ENCODE measurements at places on chromosomes 2 and 18. TPM values are rescaled to one million over a fixed set of nuclear protein-coding genes. Genes with fewer than 3 reads are reported as not detected.

GRCh38 chr2:151928380-151928779 lies 100.2 kb upstream of the ARL5A start:
- DNase-seq, result no peak
- H3K27me3 ChIP-seq, result peaks cover 8% of the 10 kb centered on the region
- H3K4me3 ChIP-seq, result no peak overlapping the region
- no peak overlapping the region for H3K27ac ChIP-seq
- H3K36me3 ChIP-seq, result no peaks in the 10 kb centered on the region

DNA sequence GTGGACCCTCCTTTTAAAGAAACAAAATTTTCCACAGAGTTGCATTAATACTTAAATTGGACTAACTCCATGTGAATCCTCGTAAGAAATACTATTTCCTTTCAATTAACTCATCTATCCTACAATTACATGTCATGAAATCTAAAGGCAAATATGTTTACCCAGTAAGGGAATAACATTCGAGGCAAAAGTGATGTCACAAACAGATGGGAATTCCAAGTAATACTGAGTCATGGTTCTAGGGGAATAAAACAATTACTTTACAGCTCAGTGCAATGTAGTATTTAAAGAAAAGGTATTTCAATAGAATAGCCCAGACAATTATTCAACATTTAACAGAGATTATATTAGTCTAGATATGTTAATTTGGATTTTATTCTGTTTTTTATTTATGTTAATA lies 205.8 kb downstream of the ZNF385B start:
- no peak for DNase-seq
- no peaks in the 10 kb centered on the region for H3K36me3 ChIP-seq
- no peak overlapping the region for H3K4me3 ChIP-seq
- H3K4me1 ChIP-seq, result no peaks in the 10 kb centered on the region

GRCh38 chr2:18065249-18065648 lies 186.8 kb downstream of the KCNS3 start:
- no peak overlapping the region for H3K27ac ChIP-seq
- H3K4me1 ChIP-seq, result no peaks in the 10 kb centered on the region
- no peak for DNase-seq
- no peak overlapping the region for H3K4me3 ChIP-seq

DNA sequence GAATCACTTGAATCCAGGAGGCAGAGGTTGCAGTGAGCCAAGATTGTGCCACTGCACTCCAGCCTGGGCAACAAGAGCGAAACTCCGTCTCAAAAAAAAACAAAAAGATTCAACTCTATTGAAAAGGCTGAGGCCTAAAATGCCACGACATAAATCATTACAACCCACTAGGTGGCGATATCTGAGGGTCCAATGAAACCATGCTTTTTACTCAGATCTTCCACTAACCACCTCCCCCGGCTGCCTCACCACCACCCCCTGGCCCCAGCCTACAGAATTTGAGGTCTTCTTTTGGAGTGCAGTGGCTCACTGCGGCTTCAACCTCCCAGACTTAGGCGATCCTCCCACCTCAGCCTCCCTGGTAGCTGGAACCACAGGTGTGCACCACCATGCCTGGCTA lies 57.5 kb downstream of the AP1S3 start:
- H3K36me3 ChIP-seq, result peaks cover 11% of the 10 kb centered on the region
- H3K4me3 ChIP-seq, result no peak overlapping the region
- H3K4me1 ChIP-seq, result peaks cover 2% of the 10 kb centered on the region
- H3K27ac ChIP-seq, result no peak overlapping the region
- DNase-seq, result no peak

Gene PAX3
- total RNA-seq, result not detected

DNA sequence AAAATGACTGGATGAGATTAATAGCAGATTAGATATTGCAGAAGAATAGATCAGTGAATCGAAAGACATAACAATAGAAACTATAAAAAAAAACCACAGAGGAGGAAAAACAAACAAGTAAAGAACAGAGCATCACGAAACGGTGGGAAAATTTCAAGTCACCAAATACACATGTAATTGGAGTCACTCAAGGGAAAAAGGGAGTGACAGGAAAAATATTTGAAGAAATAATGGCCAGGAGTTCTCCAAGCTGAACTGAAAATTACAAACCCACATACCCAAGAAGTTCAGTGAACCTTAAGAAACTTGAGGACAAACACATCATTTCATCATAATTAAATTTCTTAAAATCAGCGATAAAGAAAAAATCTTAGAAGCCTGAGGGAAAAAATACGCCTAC lies 11.0 kb upstream of the IL1R1 start:
- DNase-seq, result no peak
- H3K4me3 ChIP-seq, result no peak overlapping the region
- H3K27me3 ChIP-seq, result no peaks in the 10 kb centered on the region

DNA sequence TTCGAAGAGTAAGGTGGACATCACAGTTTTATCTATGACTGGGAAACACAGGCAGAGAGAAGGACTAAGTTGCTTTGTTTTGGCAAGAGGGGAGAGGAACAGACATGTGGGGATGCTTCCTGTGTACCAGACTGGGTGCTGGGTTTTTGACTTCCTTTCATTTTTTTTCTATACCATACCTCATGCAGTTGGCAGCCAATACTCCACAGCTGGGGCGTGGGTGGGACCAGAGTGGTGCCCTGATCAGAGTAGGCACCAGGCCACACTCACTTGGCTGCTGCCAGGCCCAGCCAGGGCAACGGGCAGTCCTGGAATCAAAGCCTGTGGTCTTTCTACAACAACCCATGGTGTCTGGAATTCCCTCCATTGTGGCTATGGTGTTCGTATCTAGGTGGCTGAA lies 45.2 kb downstream of the SH3RF3 start:
- H3K4me1 ChIP-seq, result peaks cover 7% of the 10 kb centered on the region
- H3K27me3 ChIP-seq, result peaks cover 16% of the 10 kb centered on the region
- H3K36me3 ChIP-seq, result no peaks in the 10 kb centered on the region
- no peak for DNase-seq
- H3K4me3 ChIP-seq, result no peak overlapping the region

GRCh38 chr2:180618570-180618969 lies 361.8 kb upstream of the UBE2E3 start:
- H3K4me1 ChIP-seq, result no peaks in the 10 kb centered on the region
- no peak for DNase-seq
- H3K27me3 ChIP-seq, result no peaks in the 10 kb centered on the region
- H3K27ac ChIP-seq, result no peak overlapping the region
- H3K36me3 ChIP-seq, result no peaks in the 10 kb centered on the region

- peaks cover 9% of the 10 kb centered on the region for H3K27me3 ChIP-seq
- no peak overlapping the region for H3K4me3 ChIP-seq
- H3K27ac ChIP-seq, result no peak overlapping the region
- no peaks in the 10 kb centered on the region for H3K36me3 ChIP-seq
- no peaks in the 10 kb centered on the region for H3K4me1 ChIP-seq
- DNase-seq, result no peak
These were observed 105.8 kb upstream of the SMAD2 start for GRCh38 chr18:48036226-48036625.

DNA sequence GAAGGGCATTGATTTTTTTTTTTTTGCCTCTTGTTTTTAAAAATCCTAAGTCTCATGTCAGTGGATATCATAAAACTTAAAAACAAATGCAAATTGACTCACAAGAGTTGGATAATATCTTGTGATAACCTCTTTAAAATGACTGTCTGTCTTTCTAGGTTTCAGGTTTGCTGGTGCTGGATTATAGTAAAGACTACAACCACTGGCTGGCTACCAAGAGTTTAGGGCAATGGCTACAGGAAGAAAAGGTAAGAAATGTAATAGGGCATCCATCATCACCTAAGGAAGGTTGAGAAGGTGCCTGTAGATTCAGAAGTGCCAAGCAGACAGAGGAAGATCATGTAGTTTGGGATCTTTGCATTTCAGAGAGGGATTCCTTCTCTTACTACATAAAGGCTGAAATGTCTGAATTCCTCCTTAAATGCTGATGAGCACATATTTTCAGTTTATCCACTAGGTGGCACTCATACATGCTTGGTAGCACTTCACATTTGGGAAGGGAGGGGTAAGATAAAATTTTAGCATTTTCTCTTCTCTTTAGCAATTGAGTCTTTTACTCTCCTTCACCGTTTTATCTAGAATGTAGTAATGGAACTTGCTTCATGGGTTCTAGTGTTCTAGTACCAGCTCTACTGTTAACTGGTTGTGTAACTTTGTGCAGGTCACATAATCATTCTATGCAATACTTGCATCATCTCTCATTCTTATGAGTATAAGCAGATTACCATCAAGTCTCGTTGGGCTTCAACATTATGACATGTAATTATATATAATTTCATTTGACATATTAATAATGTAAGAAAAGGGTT lies 21.1 kb downstream of the CPS1 start:
- no peak overlapping the region for H3K4me3 ChIP-seq
- H3K4me1 ChIP-seq, result peaks cover 14% of the 10 kb centered on the region
- no peak overlapping the region for H3K27ac ChIP-seq
- DNase-seq, result no peak
- no peaks in the 10 kb centered on the region for H3K27me3 ChIP-seq

Gene PARD3B
- total RNA-seq, result 34.4 TPM

- H3K27me3 ChIP-seq, result peaks cover 29% of the 10 kb centered on the region
- H3K4me1 ChIP-seq, result peaks cover 3% of the 10 kb centered on the region
- no peak overlapping the region for H3K4me3 ChIP-seq
- H3K36me3 ChIP-seq, result no peaks in the 10 kb centered on the region
- DNase-seq, result no peak
- peak overlapping the region; percentile 27 for H3K27ac ChIP-seq
These were observed 49.8 kb downstream of the LDLRAD4 start for GRCh38 chr18:13268158-13269012.

DNA sequence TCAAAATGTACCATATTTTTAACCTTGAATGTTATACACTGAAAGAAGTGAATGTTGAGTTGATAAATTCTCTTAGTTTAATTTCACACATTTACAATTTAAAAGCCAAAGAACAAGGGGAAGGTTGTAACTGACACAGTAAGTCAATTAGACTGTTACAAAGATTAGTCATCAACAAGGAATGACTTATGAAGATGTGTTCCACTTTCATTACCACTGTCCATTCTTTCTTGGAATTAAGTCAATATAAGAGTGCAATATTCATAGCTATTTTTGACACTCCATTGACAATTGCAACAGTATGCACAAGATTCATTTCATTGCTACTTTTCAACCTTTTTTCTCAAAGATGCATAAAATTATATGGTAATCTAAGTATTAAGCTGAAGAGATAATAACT lies 291.3 kb downstream of the RIT2 start:
- H3K27me3 ChIP-seq, result no peaks in the 10 kb centered on the region
- H3K27ac ChIP-seq, result no peak overlapping the region
- DNase-seq, result no peak
- H3K4me1 ChIP-seq, result no peaks in the 10 kb centered on the region
- H3K36me3 ChIP-seq, result no peaks in the 10 kb centered on the region

GRCh38 chr18:7856116-7856515 lies 289.0 kb downstream of the PTPRM start:
- DNase-seq, result no peak
- H3K4me1 ChIP-seq, result peaks cover 2% of the 10 kb centered on the region
- H3K27ac ChIP-seq, result no peak overlapping the region
- H3K36me3 ChIP-seq, result no peaks in the 10 kb centered on the region

GRCh38 chr2:15595342-15595905 lies 3.8 kb downstream of the DDX1 start:
- no peak overlapping the region for H3K4me3 ChIP-seq
- no peak overlapping the region for H3K27ac ChIP-seq
- peaks cover 13% of the 10 kb centered on the region for H3K4me1 ChIP-seq
- no peaks in the 10 kb centered on the region for H3K27me3 ChIP-seq

GRCh38 chr2:17877811-17878280 lies 621 bp upstream of the KCNS3 start:
- no peaks in the 10 kb centered on the region for H3K36me3 ChIP-seq
- peak overlapping the region; percentile 77 for H3K4me3 ChIP-seq
- peaks cover 8% of the 10 kb centered on the region for H3K4me1 ChIP-seq
- no peak overlapping the region for H3K27ac ChIP-seq
- no peak for DNase-seq

Measured in progenitor cell of endocrine pancreas (in vitro differentiated cells).